ENCODE measurements at places on chromosomes 7 and 10.

GRCh38 chr10:10038348-10038747 is 979.3 kb upstream of the CELF2 start:
- no peak for DNase-seq

- no peak for DNase-seq
These were observed 86.2 kb upstream of the DYNC1I1 start for GRCh38 chr7:95686109-95686508.

DNA sequence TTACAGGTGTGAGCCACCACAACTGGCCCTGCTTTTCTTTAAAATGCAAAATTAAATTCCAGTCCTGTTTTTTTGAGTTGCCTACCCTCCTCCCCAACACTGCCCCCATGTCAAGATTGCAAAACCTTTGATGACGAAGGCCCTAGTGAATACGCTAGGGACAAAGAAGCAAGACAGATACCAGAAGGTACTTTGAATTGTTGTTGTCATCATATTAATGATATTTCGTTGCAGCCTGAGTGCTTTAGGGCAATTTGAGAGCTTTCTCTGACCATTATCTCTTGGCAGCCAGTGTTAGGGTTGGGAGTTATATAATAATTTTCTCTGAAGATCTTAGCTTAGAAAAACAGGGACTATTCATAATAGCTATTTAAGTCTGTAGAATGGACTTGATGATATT is 7.1 kb downstream of the CCSER2 start:
- no peak for DNase-seq

DNA sequence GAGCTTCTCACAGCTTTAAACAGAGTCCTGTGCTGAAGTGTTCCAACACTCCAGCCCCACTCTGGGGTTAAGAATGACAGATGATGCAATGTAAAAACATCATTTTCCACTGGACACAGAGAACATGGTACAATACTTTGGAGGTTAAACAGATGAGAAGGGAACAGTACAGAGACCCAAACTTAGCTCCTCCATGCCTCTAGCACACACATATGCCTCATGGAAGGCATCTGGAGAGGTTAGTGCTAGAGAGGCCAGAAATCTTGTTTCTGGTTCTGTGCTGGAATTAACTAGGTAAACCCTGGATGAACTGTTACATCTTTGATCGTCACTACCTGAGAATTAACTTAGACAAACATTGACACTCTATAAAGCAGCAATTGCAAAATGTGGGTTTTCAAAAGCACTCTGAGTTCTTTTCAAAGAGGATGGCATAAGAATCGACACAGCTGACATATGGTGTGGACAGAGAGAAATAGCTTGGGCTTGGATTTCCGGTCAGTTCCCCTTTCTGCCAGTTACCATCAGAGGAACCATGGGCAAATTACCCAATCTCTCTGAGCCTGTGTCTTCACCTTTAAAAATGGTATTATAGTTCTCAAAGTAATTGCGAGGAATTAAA is 81.9 kb downstream of the KCNMA1 start:
- no peak for DNase-seq

DNA sequence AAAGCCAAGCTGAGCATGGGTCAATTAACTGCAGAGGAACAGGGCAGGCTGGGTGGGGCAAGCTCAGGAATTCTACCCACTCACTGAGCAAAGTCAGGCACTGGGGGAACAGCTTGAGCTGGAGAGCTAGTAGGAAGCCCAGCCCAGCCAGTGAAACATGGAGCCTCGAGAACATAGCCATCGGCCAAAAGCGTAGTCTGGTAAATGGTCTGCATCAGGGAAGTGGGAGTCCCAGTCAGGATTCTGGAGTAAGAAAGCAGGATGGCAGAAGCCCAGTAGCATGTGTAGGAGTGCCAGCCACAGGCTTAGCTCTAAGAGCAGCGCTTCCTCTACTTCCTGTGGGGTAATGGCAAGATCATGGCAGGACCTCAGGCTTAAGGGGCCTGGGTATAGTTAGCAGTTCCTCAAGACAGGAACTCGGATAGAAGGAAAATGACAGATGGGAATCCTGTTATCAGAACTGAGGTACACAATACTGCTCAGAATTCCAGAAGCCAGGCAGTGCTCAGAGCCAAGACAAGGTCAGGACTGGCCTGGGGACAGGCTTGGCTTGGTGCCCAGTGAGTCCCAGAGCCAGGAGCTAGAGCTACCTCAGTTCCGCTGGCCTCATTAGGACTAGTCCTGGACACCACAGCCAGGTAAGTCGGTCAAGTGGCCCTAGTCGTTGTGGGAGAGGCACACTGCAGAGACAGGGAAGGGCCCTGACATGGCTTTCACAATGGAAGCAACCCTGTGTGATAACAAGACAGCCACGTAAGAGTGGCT is 65.4 kb upstream of the MXI1 start:
- DNase-seq = no peak

DNA sequence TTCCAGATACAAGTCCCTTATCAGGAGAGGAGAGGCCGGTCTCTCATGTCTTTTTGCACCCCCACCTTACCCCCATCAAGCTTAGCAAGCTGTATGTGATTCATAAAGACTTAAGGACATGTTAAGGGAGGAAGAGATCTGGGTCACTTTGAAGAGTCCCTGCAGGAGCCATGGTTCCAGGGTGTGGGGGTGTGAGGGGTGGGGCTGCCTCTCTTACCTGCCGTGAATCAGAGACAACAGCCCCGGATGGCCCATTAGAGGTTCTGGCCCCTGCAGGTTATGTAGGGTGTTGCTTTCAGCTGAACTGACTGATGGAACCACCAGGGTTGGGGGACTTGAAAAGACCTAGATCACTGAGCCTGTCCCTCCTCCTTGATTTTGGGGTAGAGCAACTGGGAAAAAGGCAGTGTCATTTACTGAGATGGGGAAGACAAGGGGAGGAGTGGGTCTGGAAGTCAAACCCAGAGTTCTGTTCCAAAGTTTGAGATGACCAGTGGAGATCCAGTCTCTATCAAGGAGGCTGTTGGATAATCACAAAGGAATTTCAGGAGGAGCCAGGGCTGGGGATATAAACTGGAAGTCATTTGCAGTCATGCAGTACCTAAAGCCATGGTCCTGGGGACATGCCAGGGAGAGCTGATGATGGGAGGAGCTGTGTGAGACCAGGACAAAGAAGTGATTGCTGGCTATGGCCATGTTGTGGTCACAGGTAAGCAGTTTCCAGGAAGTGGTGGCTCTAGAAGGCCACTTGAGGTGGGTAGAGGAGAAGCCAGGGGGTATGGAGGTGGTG is 23.1 kb downstream of the ADAMTS14 start:
- DNase-seq = no peak

DNA sequence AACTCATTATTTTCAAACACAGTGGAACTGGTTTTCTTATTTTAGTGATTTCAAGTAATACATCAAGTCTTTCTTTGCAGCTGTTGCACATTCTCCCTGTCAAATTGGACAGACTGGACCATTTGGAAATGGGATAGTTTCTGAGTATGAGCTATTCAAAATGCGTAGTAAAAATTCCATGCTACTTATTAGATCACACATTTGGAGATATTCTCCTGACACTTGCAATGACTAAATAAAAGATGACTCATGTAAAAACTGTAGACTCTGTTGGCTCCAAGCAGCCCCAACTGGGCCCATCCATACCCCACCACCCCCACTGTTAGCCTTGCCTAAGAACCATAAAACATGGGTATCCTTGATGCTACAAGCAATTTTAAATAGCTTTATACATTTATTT is 25.9 kb upstream of the BICC1 start:
- no peak for DNase-seq

DNA sequence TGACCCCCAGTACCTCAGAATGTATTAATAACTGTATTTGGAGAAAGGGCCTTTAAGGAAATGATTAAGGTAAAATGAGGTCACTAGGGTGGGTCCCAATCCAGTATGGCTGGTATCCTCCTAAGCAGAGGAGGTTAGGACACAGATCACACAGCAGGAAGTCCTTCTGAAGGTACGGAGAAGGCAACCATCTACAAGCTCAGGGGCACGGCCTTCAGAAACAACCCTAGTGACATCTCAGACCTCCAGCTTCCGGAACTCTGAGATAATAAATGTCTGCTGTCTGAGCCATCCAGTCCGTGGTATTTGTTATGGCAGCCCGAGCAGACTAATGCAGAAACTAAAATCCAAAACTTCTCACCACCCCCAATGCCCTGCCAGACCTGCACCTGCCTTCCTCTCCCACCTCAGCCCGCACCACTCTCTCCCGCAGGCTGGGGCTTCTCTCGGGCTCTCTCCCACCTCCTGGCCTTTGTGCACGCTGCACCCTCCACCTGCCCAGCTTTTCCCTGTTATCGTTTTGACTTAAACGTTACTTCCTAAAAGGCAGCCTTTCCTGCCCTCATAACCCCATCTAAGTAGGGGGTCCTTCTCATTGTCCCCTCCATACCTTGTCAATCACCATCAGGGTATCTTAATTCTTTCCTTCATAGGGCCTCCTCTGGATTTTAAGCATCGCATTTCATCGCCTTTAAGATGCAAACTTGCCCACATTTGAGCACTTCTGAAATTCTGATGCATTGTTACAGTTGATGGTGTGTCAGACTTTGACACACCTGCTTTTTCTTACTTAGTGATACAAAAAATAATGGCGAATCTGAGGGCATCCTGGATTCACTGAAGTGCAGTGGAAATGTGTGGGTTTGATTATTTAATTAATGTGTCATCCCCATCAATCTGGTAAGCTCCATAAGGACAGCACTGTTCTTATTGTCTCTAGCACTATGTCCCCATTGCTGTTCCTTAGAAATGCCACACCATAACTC is 32.2 kb upstream of the AQP1 start:
- no peak for DNase-seq
